Suppressor macrophage (primary cell): ENCODE measurements at places on chromosomes 1 and 21.
A peak's percentile ranks its signal among the peaks of the same experiment; 100 is the strongest.

DNA sequence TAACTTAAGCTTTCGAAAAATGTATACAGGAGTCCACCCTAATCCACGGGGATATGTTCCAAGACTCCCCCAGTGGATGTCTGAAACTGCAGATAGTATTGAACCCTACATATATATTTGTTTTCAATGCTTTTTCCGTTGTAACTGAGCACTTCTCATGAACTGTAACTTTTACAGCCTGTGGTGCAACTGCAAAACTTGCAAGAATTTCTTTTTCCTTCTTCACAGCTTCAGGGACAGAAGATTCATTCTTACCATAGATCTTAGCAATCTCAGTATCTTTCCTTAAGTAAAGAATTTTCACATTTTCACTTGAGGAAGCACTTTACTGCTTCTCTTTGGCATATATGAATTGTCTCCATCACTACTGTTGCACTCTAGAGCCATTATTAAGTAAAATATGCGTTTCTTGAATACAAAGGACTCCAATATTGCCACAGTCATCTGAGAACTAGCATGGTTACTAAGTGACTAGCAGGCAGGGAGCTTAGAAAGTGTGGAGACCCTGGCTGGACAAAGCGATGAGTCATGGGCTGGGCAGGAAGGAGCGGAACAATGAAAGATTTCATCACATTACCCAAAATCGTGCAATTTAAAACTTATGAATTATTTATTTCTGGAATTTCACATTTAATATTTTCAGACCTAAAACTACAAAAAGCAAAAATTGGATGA is 14.1 kb downstream of the DPYD start:
- DNase-seq: peak; percentile 70

DNA sequence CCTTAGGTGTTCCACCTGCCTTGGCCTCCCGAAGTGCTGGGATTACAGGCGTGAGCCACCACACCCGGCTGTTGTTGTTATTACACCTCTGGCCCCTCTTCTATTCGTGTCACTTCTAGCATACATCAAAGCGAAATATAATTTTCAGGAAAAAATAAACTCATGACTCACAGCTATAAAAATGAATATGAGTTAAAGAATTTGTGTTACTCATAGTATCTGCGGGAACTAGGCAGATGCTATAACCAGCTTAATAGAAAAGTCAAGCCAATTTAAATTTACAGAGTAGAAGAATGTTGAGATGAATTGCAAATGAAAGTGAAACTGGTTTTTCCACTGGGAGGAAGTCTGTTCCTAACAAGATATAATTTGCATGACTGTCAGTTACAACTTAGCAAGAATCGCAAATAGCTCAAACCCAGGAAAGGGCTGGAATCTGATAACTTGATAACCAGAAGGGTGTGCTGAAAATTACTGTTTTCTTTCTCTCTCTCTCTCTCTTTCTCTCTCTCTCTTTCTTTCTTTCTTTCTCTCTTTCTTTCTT is 11.2 kb downstream of the OR2W3 start:
- peak; percentile 51 for DNase-seq

DNA sequence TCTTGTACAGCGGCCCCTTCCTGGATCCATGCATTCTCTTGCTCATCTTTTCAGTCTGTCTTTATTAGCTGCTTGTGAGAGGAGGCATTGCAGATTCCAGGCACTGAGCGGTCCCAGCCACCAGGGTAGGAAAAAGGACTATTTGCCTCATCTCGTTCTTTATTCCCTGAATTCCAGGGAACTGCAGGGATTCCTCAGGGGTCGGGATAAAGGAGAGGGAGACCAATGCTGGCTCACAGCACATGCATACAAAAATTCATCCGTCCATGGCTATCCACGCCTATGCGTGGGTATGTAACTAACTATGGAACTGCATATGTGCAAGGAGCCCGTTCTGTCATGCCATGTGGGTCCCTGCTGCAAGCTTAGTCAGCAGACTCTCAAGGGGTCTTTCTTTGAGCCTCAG is 879 bp upstream of the PLPPR5 start:
- no peak for DNase-seq

- no peak for DNase-seq
Observed at GRCh38 chr1:60564916-60565750, 491.6 kb upstream of the C1orf87 start.

DNA sequence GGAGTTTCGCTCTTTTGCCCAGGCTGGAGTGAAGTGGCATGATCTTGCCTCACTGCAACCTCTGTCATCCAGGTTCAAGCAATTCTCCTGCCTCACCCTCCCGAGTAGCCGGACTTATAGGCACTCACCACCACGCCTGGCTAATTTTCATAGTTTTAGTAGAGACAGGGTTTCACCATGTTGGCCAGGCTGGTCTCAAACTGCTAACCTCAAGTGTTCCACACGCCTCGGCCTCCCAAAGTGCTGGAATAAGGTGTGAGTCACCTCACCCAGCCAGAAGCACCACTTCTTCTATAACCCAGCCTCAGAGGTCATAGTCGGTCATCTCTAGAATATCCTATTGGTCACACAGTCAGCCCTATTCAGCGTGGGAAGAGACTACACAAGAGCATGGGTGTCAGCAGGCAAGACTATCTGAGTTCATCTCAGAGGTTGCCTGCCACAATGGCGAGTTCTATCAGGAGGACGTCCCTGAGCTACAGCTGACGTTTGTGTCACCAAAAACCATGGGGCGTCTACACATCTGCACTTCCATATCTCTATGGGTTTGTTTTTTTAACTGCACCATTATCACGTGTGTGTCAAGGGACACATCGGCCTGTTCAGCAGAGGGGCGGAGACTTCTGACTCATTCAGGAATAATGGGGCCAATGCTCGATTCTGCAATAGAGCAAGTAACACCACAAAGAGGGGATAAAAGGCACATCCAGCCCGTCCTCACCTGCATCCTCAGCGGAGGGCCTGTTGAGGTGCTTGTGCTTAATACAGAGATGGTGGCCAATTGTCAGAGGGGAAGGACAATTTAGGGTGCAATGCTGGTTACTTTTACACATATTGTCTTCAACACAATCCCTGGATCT is 256.3 kb upstream of the IRF2BP2 start:
- peak; percentile 93 for DNase-seq

GRCh38 chr1:206117151-206117948 is at the start of gene AVPR1B:
TSS of gene AVPR1B (minus strand) at chr1:206117388. CDS start at chr1:206116890, 498 bp downstream.
- DNase-seq: peak; percentile 68

DNA sequence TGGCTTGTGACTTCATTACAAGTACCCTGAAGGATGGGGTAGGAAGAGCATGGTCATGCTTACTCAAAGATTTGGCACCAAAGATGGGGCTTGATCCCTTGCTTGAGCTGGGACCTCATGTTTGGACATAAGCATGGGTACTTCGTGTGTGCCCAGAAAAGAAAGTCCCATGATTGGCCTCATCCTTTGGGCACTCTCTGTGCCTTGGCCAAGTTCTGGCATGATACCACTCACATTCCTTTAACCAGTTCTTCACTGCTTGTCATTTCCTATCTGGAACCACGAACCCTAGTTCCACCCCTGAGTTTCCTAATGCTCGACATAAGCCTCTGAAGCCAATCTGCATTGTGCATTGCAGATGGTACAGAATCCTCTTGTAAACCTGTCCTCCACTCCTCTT is 107.0 kb downstream of the NAV1 start:
- DNase-seq: no peak

DNA sequence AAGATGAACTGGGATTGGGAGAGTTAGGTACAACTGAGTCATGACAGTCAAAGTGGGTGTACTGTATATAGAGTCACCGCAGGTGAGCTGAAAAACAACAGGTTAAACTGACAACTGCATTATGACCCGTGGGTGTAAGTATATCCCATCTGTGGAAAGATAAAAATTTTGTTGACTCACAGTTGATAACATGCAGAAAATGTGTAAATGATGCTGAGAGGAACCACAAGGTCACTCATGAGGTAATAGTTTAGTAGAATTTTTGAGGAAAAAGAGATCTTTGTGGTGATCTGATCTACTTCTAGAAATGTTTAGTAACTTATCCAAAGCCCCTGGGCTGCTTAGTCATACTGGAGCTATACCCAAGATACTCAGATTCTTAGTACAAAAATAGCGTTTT is 838 bp downstream of the OR2C3 start:
- no peak for DNase-seq

GRCh38 chr1:107702946-107703571 is 261.9 kb downstream of the VAV3 start:
- no peak for DNase-seq

DNA sequence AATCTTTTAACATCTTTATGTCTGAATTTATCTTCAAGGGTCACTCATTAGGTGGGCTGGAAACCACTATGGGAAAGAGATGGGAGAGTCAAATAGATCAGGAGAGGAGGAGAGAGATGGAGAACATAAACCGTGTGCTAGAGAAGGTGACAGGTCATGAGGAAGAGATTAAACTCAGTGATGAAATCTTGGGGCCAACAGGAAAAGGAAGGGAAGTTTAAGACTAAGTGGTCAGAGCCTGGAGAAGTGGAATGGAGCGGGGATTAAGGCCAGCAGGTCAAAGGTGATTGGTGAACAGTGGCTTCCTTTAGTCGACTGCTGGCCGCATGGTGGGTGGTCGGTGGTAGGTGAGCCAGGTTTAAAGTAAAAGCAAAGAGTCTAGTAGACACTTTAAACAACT is 169.3 kb upstream of the IVNS1ABP start:
- peak; percentile 51 for DNase-seq

DNA sequence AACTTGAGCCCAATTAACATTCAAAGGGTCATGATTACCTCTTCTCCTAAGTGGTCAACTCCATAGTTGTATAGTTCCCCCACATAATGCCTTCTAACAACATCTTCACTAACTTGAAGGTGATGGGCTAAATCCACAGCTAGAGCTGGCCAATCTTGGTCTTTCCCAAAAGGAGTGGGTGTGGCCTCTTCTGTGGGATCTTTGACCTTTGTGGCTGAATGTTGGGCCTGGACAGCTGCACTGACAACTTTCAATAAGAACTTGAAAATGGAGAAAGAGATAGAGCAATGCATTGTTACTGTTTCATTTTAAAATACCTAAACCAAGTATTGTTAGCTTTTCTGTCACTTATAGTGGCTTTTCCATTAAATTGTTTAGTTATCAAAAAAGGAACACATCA is 59.2 kb downstream of the IARS2 start:
- DNase-seq: no peak

GRCh38 chr1:180887841-180888240 is 24.9 kb upstream of the KIAA1614 start:
- no peak for DNase-seq

GRCh38 chr1:25725482-25725881 is 74.5 kb upstream of the SELENON start:
- DNase-seq: no peak

- DNase-seq: no peak
Observed at GRCh38 chr1:43729816-43730463, 22.6 kb downstream of the ST3GAL3 start.

DNA sequence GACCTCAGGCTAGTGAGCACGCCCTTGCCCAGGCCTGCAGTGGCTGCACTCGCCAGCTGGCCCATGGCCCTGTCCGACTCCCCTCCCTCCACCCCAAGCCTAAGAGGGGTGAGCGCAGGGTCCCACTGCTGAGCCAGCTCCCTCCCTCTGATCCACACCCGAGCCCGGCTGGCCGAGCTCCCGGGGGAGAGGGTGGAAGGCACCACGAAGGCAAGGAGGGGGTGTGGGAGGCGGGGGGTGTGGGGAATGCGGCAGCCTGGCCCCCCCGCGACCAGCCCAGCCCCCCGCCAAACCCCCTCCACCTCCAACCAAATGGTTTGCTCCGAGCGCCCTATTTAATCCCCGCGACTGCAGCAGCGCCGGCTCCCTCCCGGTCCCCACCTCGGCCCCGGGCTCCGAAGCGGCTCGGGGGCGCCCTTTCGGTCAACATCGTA is at the start of gene CADM3:
CADM3 (plus strand) TSS at position 362 of the 434 bp plus-strand sequence. CDS start 151 bp downstream, outside the sequence.
- DNase-seq: no peak

- peak; percentile 95 for DNase-seq
Observed at GRCh38 chr1:161185732-161186311, 8.5 kb upstream of the B4GALT3 start.

DNA sequence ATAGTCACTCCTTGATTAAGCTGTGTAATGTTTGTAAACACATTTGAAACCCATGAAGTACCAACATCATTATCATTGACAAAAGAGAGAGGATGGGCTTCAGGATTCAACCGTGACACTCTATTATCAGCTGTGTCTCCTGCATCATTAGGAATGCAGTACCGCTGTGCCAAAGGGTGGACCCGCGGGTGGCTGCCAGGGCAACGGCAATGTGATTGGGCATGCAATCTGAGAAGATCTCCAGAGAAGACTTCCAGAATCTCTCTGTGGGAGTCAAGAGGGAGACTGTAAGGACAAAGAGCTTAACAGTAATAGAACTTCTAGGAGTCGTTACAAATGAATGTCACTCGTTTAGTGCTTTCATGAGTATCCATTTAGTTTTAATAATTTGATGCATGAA is 97.9 kb downstream of the USH2A start:
- no peak for DNase-seq

DNA sequence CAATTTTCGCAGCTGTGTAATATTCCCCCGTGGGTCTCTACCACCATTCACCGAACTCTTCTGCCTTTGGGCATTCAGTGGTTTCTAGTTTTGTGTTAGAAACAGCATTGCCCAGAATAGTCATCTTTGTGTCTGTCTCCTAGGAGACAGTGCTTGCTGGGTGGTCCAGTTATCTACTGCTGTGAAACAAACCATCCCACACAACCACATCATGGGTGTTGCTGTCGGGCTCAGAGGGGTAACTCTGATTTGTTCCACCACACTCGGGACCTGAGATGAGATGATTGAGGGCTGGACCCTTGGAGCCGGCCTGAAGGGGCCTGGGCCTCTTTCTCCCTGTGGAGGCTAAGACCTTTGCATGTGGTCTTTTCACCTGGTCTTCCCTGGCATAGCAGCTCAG is 427.2 kb upstream of the VAMP3 start:
- no peak for DNase-seq

GRCh38 chr1:58804853-58805565 is 21.2 kb upstream of the JUN start:
- DNase-seq: peak; percentile 53

- DNase-seq: no peak
Observed at GRCh38 chr1:157301477-157302198, 163.4 kb upstream of the ETV3 start.

DNA sequence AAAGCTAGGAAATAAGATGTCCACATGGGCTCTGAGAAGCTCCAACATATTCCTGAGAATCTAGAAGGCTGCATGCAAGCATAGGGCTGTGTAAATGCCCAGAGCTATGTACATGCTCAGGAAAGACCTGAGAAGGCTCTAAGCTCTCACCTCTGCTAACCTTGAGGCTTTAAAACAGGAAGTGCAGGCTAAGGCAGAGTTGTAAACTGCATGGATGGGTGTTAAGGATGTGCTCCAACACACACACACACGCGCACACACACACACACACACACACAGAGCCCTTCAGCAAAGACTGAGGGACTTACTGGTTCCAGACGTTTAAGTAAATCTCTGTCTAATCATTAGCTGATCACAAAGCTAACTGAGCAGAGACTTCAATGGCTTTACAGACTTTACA is 162.9 kb downstream of the TRABD2B start:
- no peak for DNase-seq

DNA sequence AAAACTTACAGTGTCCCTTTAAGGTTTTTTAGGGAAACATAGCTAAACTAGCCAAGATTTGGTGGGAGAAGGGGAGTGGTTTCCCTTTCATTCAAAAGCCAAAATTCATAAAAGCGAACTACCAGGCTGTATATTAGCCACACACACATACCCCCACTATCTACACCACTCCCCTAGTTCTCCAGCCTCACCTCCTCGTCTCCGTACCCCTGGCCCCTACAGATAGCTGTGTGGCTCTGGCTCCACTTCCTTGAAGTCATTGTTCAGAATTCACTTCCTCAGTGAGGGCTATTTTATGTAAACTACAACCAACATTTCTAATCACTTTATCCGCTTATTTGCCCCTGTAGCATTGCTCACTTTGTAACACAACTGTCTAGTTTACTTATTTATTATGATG is 5.3 kb upstream of the DPH5 start:
- DNase-seq: no peak
